ENCODE measurements at places on chromosomes 7 and 10. TPM values are rescaled to one million over a fixed set of nuclear protein-coding genes. Genes with fewer than 3 reads are reported as not detected.

Gene PIK3CG
- not detected for polyA plus RNA-seq

- DNase-seq: no peak
Measured at GRCh38 chr10:19605806-19606205, 210.4 kb upstream of the PLXDC2 start.

GRCh38 chr7:85736085-85736484 lies 549.2 kb upstream of the SEMA3D start:
- no peak for DNase-seq

DNA sequence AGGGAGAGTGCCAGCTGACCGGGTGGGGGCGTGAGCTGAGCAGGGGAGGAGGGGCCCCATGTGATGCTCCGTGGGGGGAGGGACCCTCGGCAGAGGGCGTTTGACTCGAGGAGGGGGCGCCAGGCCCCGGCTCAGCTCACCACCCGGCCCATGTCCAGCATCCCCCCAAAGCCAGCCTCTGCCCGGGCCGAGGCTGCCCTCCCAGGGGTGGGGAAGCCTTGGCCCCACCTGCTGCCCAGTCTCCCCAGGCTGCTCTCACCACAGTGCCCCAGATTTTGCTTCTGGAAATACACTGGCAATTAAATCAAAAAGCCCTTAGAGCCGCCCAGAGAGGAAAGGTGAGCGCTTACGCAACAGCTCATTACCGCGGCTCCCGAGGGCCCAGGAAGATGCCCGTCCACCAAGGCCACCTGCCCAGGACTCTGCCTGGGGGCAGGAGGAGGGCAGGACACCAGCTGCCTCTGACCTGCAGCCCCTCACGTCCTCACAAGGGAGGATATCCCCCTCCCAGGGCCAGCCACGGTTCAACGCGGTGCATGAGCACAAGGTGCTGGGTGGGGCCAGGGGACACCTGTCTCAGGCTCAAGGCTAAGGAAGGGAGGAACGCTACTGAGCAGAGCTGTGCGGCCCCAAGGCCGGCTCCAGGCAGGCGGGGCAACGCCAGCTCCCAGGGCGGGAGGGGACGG lies 70.0 kb upstream of the INPP5A start:
- DNase-seq: no peak

DNA sequence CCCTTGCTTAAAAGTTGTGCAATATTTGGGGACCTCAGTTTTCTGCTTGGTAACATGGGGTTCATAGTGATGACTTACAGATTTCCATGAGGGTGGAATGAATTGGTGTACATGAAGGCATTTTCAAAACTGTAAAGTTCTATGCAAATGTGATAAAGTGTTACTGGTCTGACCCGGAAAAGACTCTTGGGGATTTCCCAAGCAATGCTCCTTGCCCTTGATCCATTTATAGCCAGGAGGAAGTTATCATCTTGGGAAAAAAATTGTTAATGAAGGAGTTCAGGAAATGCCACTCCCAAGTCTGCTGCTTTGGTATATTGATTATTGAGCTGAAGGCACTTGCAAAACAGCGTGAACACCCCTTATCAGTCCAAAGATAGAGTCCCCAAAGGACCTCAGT lies 96.3 kb upstream of the ZPBP start:
- no peak for DNase-seq

DNA sequence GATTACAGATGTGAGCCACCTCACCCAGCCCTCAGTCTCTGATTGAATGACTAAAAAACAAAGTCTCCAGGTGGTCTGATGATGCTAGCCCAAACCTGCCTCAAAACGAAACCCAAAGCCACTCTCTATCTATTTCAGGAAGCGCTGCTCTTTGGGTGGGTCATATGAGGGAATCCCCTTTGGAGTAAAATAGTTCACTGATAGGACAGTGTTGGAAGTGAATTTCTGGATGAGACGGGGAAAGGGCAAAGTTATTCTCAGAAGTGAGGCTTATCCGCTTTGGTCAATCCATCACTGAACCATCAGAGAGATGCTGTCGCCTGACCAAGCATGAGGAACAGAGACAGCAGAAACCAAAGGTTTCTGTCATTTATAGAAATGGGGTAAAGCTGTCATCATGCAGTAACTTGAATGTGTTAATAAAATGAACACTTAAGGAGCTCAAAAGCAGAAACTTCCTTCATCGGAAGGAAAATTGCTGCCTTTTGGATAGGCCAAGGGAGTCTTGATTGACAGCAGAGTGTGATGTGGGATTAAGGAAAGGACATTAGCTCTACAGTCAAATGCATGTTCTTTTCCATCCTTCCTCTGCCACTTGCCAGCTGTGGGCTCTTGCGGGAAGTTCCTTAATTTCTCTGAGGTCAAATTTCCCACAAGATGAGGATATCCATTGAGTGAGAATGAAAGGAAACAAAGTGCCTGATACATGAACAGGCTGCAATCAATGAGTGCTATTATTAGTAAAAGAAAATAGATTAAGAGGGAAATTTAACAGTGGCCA lies 64.9 kb upstream of the C1QL3 start:
- DNase-seq: no peak

DNA sequence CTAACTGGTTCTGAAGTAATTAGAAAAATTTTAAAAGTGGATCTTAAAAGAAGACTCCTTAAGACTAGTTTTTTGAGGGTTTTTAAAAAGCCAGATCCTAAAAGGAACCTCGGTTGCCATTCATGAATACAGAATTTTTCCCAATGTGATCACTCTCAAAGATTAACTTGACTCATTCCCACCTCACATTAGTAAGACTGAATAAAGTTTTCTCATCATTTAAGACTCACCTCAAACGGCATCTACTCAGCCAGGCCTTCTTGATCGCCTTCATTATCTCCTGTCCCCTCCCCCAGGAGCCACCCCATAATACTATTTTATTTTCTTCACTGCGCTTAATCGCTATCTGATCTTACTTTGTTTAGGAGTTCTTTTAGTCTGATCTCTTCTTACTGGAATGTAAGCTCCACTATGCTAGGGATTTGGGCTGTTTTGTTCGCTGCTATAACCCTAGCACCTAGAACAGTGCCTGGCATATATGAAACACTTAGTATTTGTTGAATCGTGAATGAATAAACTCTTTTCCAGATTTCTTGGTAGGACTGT lies 55.9 kb upstream of the PCGF5 start:
- DNase-seq: no peak
